ENCODE measurements at places on chromosomes 3 and 15.

- DNase-seq: no peak
These were observed 7.3 kb downstream of the FLNB start for GRCh38 chr3:58015520-58015915.

- DNase-seq: no peak
These were observed 100.6 kb upstream of the BCL6 start for GRCh38 chr3:187845826-187846225.

DNA sequence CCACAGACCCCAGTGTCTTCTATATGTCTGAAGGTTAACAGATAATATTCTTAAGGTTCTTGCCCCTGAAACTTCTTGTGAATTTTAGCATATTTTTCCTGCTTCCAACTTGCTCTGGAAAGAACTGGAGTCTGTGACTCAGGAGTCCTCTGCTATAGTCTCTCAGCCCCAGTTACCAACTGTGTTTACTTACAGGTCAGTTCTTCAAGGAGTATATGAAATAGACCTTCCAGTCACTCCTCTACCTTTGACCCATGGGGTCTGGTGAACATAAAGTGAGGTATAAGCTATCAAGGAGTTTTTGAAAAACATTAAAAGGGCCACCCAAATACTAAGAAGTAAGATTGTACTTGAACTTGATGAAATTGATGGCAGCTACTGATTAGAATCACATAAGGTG, 139.2 kb upstream of the ROPN1 start:
- DNase-seq: no peak

- no peak for DNase-seq
These were observed 234.8 kb upstream of the NR2E3 start for GRCh38 chr15:71575474-71576045.

- DNase-seq: no peak
These were observed 33.4 kb downstream of the LINGO1 start for GRCh38 chr15:77599357-77599756.

GRCh38 chr15:70061696-70062270, 35.9 kb downstream of the TLE3 start:
- DNase-seq: no peak

DNA sequence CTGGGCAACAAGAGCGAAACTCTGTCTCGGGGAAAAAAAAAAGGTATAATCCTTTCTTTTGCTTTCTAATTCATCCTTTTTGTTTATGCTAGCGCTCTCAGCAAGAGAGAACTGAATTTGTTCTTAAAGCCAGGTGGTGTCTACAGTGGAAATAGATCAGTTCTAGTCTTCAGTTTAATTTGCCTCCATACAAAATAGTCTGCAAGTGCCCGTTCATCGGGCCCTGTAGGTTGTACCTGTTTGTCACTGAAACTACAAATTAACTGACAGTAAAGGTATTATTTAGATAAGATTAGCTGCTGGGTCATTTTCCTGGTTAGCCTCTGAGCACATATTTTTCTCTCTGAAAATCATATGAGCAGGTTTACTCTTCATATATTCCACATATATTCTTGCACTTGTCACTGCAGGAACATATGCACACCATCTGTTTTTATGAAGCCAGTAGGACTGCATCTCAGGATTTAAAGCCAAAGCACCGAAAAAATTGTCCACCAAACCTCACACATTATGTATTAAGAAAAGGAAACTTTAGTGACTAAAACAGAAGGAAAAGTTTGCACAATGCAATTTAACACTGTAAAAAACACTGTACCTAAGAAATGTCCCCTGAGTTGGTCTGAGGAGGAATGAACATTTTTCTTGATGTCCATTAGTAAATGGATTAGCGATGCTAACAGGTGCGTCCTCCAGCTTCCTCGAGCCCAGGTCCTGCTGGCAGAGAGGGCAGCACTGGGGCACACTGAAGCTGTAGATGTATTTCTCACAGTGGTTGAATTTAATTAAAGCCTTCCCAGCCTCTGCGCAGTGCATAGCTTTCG, 437 bp downstream of the MKRN2OS start:
- no peak for DNase-seq
